ENCODE measurements at places on chromosomes 6 and 20. TPM values are rescaled to one million over a fixed set of nuclear protein-coding genes. Genes with fewer than 3 reads are reported as not detected.
A peak's percentile ranks its signal among the peaks of the same experiment; 100 is the strongest.

Gene FOXS1
- not detected for total RNA-seq

GRCh38 chr6:118641042-118641441 is 10.3 kb downstream of the CEP85L start:
- no peaks in the 10 kb centered on the region for H3K27me3 ChIP-seq
- peaks cover 29% of the 10 kb centered on the region for H3K4me1 ChIP-seq
- H3K36me3 ChIP-seq: no peaks in the 10 kb centered on the region
- no peak overlapping the region for H3K27ac ChIP-seq

DNA sequence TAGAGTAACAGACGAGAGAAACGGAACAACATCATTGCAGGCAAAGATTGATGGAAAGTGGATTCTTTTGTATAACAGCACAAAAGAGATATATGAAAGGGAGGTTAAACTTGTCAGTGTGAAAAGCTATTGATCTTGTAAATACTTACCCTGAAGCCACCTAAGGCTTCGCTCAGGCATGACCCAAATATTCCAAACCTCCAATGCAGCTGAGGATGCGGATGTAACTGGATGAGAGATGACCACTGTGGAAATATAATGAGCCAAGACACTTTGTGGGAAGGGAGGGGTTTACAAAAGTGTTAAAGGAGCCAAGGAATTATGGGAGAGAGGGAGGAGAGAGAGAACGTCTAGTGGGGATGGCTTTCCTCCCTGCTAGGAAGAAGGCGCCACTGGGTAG is 112.0 kb downstream of the DOK5 start:
- H3K27ac ChIP-seq: no peak overlapping the region
- H3K27me3 ChIP-seq: no peaks in the 10 kb centered on the region
- DNase-seq: no peak
- H3K4me3 ChIP-seq: no peak overlapping the region
- no peaks in the 10 kb centered on the region for H3K4me1 ChIP-seq

DNA sequence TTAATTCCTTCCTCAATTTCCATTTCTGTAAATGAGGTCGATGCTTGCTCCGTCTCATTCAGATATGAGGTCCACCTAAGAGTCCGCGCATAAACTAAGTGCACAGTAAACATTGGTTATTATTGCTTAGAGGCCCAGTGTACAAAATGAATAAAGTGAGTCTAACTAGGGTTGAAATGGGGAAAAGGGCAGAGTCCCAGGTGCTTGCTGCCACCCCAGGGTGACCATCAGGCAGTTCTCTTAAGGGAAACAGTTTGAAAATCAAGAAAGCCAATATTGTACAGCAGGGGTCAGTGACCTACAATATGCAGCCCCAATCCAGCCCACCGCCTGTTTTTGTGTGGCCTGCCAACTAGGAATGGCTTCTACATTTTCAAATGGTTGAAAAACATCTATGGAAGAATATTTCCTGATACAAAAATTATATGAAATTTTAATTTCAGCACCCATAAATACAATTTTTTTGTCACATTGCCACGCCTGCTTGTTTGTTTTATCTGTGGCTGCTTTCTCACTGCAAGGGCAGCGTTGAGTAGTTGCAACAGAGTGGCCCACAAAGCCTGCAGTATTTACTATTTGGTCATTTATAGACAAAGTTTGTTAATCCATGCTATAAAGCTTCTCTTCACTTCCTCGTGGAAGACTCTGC is 43.3 kb downstream of the SLC13A3 start:
- H3K4me1 ChIP-seq: no peaks in the 10 kb centered on the region
- no peak overlapping the region for H3K27ac ChIP-seq
- DNase-seq: no peak
- H3K36me3 ChIP-seq: no peaks in the 10 kb centered on the region
- no peaks in the 10 kb centered on the region for H3K27me3 ChIP-seq

GRCh38 chr6:392441-393390 is 1.2 kb downstream of the IRF4 start:
- no peak for DNase-seq
- H3K27ac ChIP-seq: peak overlapping the region; percentile 84
- peak overlapping the region; percentile 47 for H3K4me3 ChIP-seq
- H3K36me3 ChIP-seq: no peaks in the 10 kb centered on the region
- no peaks in the 10 kb centered on the region for H3K27me3 ChIP-seq
- H3K4me1 ChIP-seq: peaks cover 29% of the 10 kb centered on the region

GRCh38 chr6:22921828-22922227 is 352.5 kb downstream of the HDGFL1 start:
- no peaks in the 10 kb centered on the region for H3K36me3 ChIP-seq
- H3K4me1 ChIP-seq: no peaks in the 10 kb centered on the region
- H3K27ac ChIP-seq: no peak overlapping the region
- no peak overlapping the region for H3K4me3 ChIP-seq
- DNase-seq: no peak

- no peak overlapping the region for H3K4me3 ChIP-seq
- no peaks in the 10 kb centered on the region for H3K36me3 ChIP-seq
- peaks cover 3% of the 10 kb centered on the region for H3K27me3 ChIP-seq
- H3K4me1 ChIP-seq: peaks cover 13% of the 10 kb centered on the region
Observed at GRCh38 chr6:38713812-38714211, 1.3 kb upstream of the DNAH8 start.

- H3K4me1 ChIP-seq: peaks cover 12% of the 10 kb centered on the region
- H3K36me3 ChIP-seq: no peaks in the 10 kb centered on the region
- no peak overlapping the region for H3K4me3 ChIP-seq
Observed at GRCh38 chr20:63769891-63770474, 30.4 kb downstream of the SLC2A4RG start.

All from vagina (tissue), 2 donors.